Dermis blood vessel endothelial cell (primary cell): ENCODE measurements at places on chromosomes 11 and 22. TPM values are rescaled to one million over a fixed set of nuclear protein-coding genes. Genes with fewer than 3 reads are reported as not detected.

The TPBGL gene
- 0.17 TPM in 1 of 2 replicates, not detected in the other for total RNA-seq

The OR2AG2 gene
- total RNA-seq = not detected in 2 replicates

The IGF2 gene
- total RNA-seq = 3.5 and 11.2 TPM in 2 replicates

The DKK3 gene
- total RNA-seq = 107 and 156 TPM in 2 replicates

The KCNE3 gene
- total RNA-seq = 1.1 and 1.5 TPM in 2 replicates

The DRICH1 gene
- total RNA-seq = 0.05 and 0.17 TPM in 2 replicates

The SIAE gene
- total RNA-seq = 20.8 and 22.0 TPM in 2 replicates

The OR8D1 gene
- total RNA-seq = not detected in 2 replicates

The MS4A7 gene
- total RNA-seq = not detected in 2 replicates

The SDF2L1 gene
- total RNA-seq = 31.1 and 35.3 TPM in 2 replicates

The GLYATL1 gene
- 0.17 TPM in 1 of 2 replicates, not detected in the other for total RNA-seq

The PEX26 gene
- 24.8 and 37.6 TPM in 2 replicates for total RNA-seq

The DRD4 gene
- under 0.01 TPM in 1 of 2 replicates, not detected in the other for total RNA-seq

The GALR3 gene
- 0.14 TPM in 1 of 2 replicates, not detected in the other for total RNA-seq

The DLAT gene
- 25.5 and 41.6 TPM in 2 replicates for total RNA-seq

The CTTN gene
- 369 and 441 TPM in 2 replicates for total RNA-seq

The NRGN gene
- 0.51 and 1.3 TPM in 2 replicates for total RNA-seq

The TRAPPC4 gene
- total RNA-seq = 90.2 and 116 TPM in 2 replicates

The POU2AF2 gene
- not detected in 2 replicates for total RNA-seq

The PICK1 gene
- total RNA-seq = 15.5 and 18.7 TPM in 2 replicates

The THOC5 gene
- 53.1 and 62.4 TPM in 2 replicates for total RNA-seq

The SLC17A6 gene
- not detected in 2 replicates for total RNA-seq

The P2RY2 gene
- total RNA-seq = 0.51 and 1.2 TPM in 2 replicates

The OR52I1 gene
- total RNA-seq = not detected in 2 replicates

The MLC1 gene
- not detected in 2 replicates for total RNA-seq

The CHRM4 gene
- 0.09 and 0.17 TPM in 2 replicates for total RNA-seq

The CNTN5 gene
- total RNA-seq = not detected in 2 replicates

The SCARF2 gene
- 9.7 and 12.0 TPM in 2 replicates for total RNA-seq

The UCP2 gene
- total RNA-seq = 2.6 and 22.3 TPM in 2 replicates

The MYOD1 gene
- not detected in 2 replicates for total RNA-seq

The APOA4 gene
- total RNA-seq = not detected in 2 replicates

The RTCB gene
- 151 and 175 TPM in 2 replicates for total RNA-seq

The TSSK2 gene
- total RNA-seq = not detected in 2 replicates

The KRTAP5-9 gene
- not detected in 2 replicates for total RNA-seq

The OOSP1 gene
- total RNA-seq = not detected in 2 replicates
